ENCODE measurements at places on chromosomes 12 and 14. TPM values are rescaled to one million over a fixed set of nuclear protein-coding genes. Genes with fewer than 3 reads are reported as not detected.
A peak's percentile ranks its signal among the peaks of the same experiment; 100 is the strongest.

DNA sequence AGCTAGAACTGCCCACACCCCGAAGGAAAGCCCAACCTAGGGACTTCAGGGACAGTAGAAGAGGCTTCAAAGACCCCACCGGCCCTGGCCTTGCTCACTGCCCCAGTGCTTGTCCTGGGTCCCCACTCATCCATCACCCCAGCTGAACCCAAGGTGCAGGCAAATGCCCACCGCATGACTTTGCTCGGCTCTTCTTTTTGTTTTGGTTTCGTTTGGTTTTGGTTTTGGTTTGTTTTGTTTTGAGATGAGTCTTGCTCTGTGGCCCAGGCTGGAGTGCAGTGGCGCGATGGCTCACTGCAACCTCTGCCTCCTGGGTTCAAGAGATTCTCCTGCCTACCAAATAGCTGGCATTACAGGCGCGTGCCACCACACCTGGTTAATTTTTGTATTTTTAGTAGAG, 9.0 kb downstream of the CCDC85C start:
- H3K4me1 ChIP-seq: peaks cover 10% of the 10 kb centered on the region
- DNase-seq: peak; percentile 40
- H3K27me3 ChIP-seq: no peaks in the 10 kb centered on the region
- H3K4me3 ChIP-seq: peak overlapping the region; percentile 62

GRCh38 chr12:6376079-6376869, 911 bp upstream of the SCNN1A start:
- H3K4me3 ChIP-seq: peak overlapping the region; percentile 77
- no peaks in the 10 kb centered on the region for H3K27me3 ChIP-seq
- H3K4me1 ChIP-seq: peaks cover 36% of the 10 kb centered on the region

Gene ASB2
- total RNA-seq: 26.4 TPM

DNA sequence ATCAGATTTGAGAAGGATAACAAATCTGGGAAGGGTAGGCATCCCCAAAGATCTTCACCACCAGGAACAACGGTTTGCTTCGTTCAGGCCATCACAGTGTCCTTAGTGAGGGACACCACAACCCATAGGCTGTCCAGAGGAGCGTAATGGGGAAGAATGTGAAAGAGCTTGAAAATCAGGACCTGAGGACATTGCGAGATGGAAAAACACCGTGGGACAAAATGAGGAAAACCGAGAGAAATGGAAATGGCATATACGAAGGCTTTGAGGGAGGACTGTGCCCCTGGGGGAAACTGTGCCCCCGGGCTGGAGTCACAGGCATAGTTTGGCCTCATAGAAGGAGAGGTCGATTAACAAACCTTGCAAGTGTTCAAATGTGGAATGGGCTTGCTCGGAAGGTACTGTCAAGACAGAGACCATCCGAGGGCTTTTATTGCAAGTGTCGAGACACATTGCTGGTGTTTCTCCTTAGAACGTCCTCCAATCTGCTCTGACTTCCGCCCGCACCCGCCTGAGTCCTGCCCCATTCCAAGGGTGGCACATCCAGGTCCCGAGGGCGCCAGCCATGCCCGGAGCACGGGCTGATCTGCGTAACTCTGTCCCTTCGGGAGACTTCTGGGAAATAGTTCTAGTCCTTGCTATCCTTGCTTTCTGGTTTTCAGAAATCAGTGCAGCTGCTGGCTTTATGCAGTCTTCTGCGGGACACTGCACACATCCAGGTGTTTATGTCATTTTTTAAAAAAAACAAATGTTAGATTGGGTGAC, 885 bp upstream of the PALS1 start:
- H3K4me1 ChIP-seq: peaks cover 28% of the 10 kb centered on the region
- peak overlapping the region; percentile 89 for H3K4me3 ChIP-seq
- H3K27me3 ChIP-seq: peaks cover 13% of the 10 kb centered on the region
- H3K36me3 ChIP-seq: no peaks in the 10 kb centered on the region
- peak overlapping the region; percentile 90 for H3K27ac ChIP-seq

- H3K36me3 ChIP-seq: peaks cover 50% of the 10 kb centered on the region
- peaks cover 13% of the 10 kb centered on the region for H3K4me1 ChIP-seq
- no peak overlapping the region for H3K4me3 ChIP-seq
- no peak for DNase-seq
Measured at GRCh38 chr12:47851303-47851952, 31.7 kb upstream of the HDAC7 start.

Gene PGF
- total RNA-seq: not detected

GRCh38 chr12:14259481-14260010, 105.9 kb upstream of the ATF7IP start:
- peaks cover 57% of the 10 kb centered on the region for H3K4me1 ChIP-seq
- H3K4me3 ChIP-seq: no peak overlapping the region
- no peaks in the 10 kb centered on the region for H3K27me3 ChIP-seq
- no peak for DNase-seq
- H3K27ac ChIP-seq: no peak overlapping the region

DNA sequence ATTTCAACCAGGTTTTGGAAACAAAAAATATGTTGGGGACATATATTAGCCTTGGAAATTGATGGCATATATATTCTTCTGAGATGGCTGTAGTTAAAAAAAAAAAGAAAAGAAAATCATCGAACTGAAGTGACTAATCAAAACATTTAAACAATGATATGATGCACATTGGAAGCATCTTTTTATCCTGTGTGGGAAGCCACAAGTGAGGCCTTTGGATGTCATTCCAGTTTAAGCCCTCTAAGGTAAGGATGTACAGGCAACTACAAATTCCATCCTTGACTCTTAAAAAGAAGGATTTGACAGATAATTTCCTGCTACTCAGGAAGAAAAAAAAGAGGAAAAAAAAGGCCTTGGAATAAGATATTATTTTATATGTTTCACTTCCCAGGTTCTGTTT, 9.6 kb upstream of the PTPRB start:
- H3K4me3 ChIP-seq: no peak overlapping the region
- H3K4me1 ChIP-seq: peaks cover 3% of the 10 kb centered on the region
- H3K27ac ChIP-seq: no peak overlapping the region
- no peaks in the 10 kb centered on the region for H3K36me3 ChIP-seq
- peaks cover 30% of the 10 kb centered on the region for H3K27me3 ChIP-seq

Gene ANKRD13A
- total RNA-seq: 36.8 TPM

GRCh38 chr14:93122826-93123225, 7.1 kb upstream of the ITPK1 start:
- H3K27me3 ChIP-seq: no peaks in the 10 kb centered on the region
- H3K4me1 ChIP-seq: no peaks in the 10 kb centered on the region
- no peaks in the 10 kb centered on the region for H3K36me3 ChIP-seq
- no peak for DNase-seq
- H3K27ac ChIP-seq: no peak overlapping the region

- DNase-seq: no peak
- no peaks in the 10 kb centered on the region for H3K36me3 ChIP-seq
- peaks cover 3% of the 10 kb centered on the region for H3K4me1 ChIP-seq
- H3K27ac ChIP-seq: no peak overlapping the region
- no peaks in the 10 kb centered on the region for H3K27me3 ChIP-seq
Measured at GRCh38 chr12:94690198-94690771, 39.9 kb upstream of the TMCC3 start.

GRCh38 chr14:80714474-80714873, 227.1 kb downstream of the CEP128 start:
- H3K27ac ChIP-seq: no peak overlapping the region
- H3K4me1 ChIP-seq: peaks cover 6% of the 10 kb centered on the region
- no peak overlapping the region for H3K4me3 ChIP-seq
- no peaks in the 10 kb centered on the region for H3K27me3 ChIP-seq
- DNase-seq: no peak

DNA sequence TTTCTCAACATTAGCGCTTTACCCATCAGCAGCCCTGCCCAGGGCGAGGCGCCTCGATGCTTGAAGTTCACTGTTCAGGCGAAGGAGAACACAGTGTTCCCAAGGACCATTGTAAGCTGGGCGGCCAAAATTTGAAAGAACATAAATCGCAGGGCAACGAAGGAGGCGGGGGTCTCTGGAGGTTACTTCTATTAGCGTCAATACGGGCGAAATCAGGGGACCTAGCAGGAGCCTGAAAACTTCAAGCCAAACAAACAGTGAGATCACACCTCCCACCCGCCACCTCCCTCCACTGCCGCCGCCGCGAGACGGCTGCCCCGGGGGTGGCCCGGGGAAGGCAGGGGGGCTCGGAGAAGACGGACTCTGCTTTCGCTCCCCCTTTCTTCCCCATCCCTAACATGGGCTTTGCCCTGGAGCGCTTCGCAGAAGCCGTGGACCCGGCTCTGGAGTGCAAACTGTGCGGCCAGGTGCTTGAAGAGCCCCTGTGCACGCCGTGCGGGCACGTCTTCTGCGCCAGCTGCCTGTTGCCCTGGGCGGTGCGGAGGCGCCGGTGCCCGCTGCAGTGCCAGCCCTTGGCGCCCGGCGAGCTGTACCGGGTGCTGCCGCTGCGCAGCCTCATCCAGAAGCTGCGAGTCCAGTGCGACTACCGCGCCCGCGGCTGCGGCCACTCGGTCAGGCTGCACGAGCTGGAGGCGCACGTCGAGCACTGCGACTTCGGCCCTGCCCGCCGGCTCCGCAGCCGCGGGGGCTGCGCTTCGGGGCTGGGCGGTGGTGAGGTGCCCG, at the start of gene PDZRN4:
TSS of gene PDZRN4 (plus strand) at position 263 of the 783 bp plus-strand sequence.
- peaks cover 40% of the 10 kb centered on the region for H3K27me3 ChIP-seq
- no peak within 1 kb of the TSS for H3K27ac ChIP-seq
- no peak within 1 kb of the TSS for H3K4me3 ChIP-seq
- peaks cover 6% of the 10 kb centered on the region for H3K4me1 ChIP-seq
- DNase-seq: no peak

Gene FAM186B
- total RNA-seq: 0.41 TPM

GRCh38 chr14:72165229-72165698, 233.0 kb downstream of the RGS6 start:
- H3K4me1 ChIP-seq: peaks cover 9% of the 10 kb centered on the region
- H3K36me3 ChIP-seq: peaks cover 2% of the 10 kb centered on the region
- no peak for DNase-seq
- H3K27ac ChIP-seq: no peak overlapping the region
- no peak overlapping the region for H3K4me3 ChIP-seq
- peaks cover 32% of the 10 kb centered on the region for H3K27me3 ChIP-seq

DNA sequence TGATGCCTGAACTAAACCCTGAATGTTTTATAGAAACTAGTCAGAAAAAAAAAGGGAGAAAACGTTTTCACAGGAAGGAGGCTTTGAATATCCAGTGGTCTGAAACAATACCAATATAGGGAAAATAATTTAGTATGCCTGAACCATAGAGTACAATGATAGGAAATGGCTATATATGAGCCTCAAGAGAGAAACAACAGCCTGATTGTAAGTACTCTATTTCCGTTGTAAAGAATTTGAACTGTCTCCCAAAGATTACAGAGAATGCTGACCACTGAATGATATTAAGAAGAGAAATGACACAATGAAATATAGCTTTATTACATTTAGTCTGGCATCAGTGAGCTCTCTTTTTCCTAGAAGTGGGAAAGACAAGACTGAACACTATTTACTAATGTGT, 5.5 kb upstream of the GABARAPL1 start:
- H3K27me3 ChIP-seq: peaks cover 4% of the 10 kb centered on the region
- H3K4me1 ChIP-seq: peaks cover 3% of the 10 kb centered on the region
- H3K27ac ChIP-seq: no peak overlapping the region
- no peaks in the 10 kb centered on the region for H3K36me3 ChIP-seq
- no peak overlapping the region for H3K4me3 ChIP-seq
- DNase-seq: no peak

Gene MMP17
- total RNA-seq: 0.32 TPM

GRCh38 chr12:13100605-13100881, 2.9 kb downstream of the GSG1 start:
- no peaks in the 10 kb centered on the region for H3K27me3 ChIP-seq
- no peaks in the 10 kb centered on the region for H3K36me3 ChIP-seq
- peak overlapping the region; percentile 84 for H3K27ac ChIP-seq
- peaks cover 44% of the 10 kb centered on the region for H3K4me1 ChIP-seq

DNA sequence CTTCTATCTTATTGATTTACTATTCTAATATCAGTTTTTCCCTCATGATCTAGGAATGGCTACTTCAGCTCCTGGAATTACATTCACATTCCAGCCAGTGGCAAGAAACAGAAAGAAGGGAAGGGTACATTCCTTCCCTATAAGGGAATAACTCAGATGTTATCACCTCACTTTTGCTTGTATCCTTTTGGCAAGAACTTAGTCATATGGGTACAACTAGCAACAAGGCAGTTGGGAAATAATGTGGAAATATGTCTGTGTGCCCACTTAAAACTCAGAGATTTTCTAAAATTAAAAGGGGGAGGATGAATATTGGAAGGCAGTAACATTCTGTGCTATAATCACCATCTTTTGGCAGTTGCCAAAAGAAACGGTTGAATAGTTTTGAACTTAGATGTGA, 85.6 kb downstream of the MSRB3 start:
- H3K36me3 ChIP-seq: no peaks in the 10 kb centered on the region
- H3K27me3 ChIP-seq: no peaks in the 10 kb centered on the region
- DNase-seq: no peak
- no peaks in the 10 kb centered on the region for H3K4me1 ChIP-seq
- no peak overlapping the region for H3K4me3 ChIP-seq

DNA sequence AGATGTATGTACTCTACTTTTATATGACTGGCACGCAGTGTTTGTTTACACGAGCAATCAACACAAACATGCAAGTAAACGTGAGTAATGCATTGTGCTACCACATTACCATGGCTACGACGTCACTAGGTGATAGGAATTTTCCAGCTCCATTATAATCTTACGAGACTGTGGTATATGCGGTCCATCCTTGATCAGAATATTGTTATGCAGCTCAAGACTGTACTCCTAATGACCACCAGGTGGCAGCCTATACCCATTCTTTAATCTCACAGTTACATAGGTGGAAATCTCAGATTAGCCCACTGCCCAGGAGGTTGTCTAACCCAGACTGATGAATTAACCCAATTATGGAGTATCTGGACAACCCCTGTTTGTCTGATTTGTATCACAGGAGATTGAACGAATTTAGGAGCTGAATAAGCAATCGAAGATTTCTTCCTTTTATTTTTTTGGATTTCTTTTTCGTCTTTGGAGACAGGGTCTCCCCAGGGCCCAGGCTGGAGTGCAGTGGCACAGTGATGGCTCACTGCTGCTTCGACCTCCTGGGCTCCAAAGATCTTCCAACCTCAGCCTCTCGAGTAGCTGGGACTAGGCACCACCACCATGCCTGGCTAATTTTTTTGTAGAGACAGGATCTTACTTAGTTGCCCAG, 8.7 kb upstream of the TESPA1 start:
- peaks cover 50% of the 10 kb centered on the region for H3K4me1 ChIP-seq
- peaks cover 6% of the 10 kb centered on the region for H3K36me3 ChIP-seq
- DNase-seq: peak; percentile 46
- H3K4me3 ChIP-seq: no peak overlapping the region
- no peak overlapping the region for H3K27ac ChIP-seq

GRCh38 chr12:27583981-27584380, 60.0 kb downstream of the PPFIBP1 start:
- DNase-seq: no peak
- H3K27me3 ChIP-seq: no peaks in the 10 kb centered on the region
- H3K27ac ChIP-seq: no peak overlapping the region

DNA sequence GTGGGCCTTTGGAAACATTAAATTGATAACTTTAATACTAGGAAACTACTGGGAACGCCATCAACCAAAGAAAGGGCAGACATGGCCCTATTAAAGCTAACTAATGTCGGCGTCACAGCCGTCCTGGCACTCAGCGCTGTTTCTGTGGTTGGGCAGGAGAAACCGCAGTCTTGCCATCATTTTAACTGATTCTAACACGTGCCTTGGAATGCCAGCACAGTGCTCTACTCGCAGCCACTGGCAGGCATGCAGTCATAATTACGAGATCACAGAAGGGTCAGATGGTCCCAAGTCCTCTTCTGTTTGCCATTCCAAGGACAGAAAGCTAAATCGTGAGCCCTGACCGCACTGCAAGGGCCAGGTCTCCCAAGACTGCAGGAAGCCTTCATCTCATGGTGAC, 75.2 kb downstream of the RIMBP2 start:
- no peaks in the 10 kb centered on the region for H3K36me3 ChIP-seq
- no peak for DNase-seq
- no peak overlapping the region for H3K4me3 ChIP-seq
- H3K27me3 ChIP-seq: peaks cover 5% of the 10 kb centered on the region
